NCI-H1436 (cell line): ENCODE measurements at places on chromosomes 5 and 9.
A peak's percentile ranks its signal among the peaks of the same experiment; 100 is the strongest.

DNA sequence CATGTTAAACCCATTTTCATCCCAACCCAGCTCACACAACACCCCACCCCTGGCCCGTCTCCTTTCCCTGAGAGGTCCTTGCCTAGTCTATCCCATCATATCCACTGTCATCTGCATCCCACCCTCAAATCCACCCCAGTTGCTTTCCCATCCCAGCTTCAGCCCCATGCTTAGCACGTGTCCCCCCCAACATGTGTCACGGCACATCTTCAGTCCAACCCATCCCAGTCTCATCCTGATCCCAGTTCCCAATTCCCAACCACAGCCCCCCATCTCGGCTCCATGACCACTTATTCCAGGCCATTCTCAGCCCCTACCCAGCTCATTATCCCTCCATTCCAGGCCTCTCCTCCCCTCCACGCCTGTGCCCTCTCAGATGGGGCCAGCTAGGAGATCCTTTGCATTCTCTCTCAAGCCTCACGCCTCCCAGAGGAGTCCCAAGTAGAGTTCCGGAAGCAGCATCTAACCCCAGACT, 605 bp upstream of the DBN1 start:
- no peak for DNase-seq

DNA sequence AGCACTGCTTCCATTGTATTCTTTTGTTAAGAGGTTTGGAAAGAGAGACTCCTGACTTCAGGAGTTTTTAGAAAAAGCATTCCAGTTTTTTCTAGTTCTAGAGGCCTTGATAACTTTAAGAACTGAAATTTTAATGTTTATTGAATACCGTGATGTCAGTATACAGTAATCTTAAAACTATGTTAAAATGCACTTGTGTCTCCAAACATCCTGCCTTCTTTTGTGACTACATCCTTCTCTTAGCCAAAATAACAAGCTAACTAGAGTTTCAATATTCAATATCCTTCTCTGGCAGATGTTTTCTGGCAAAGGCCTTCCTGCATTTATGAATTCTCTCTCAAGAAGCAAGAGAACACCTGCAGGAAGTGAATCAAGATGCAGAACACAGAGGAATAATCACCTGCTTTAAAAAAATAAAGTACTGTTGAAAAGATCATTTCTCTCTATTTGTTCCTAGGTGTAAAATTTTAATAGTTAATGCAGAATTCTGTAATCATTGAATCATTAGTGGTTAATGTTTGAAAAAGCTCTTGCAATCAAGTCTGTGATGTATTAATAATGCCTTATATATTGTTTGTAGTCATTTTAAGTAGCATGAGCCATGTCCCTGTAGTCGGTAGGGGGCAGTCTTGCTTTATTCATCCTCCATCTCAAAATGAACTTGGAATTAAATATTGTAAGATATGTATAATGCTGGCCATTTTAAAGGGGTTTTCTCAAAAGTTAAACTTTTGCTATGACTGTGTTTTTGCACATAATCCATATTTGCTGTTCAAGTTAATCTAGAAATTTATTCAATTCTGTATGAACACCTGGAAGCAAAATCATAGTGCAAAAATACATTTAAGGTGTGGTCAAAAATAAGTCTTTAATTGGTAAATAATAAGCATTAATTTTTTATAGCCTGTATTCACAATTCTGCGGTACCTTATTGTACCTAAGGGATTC, 43.1 kb downstream of the NDFIP1 start:
- DNase-seq = peak; percentile 46

GRCh38 chr9:110030632-110031031, 177.3 kb downstream of the C9orf152 start:
- no peak for DNase-seq

DNA sequence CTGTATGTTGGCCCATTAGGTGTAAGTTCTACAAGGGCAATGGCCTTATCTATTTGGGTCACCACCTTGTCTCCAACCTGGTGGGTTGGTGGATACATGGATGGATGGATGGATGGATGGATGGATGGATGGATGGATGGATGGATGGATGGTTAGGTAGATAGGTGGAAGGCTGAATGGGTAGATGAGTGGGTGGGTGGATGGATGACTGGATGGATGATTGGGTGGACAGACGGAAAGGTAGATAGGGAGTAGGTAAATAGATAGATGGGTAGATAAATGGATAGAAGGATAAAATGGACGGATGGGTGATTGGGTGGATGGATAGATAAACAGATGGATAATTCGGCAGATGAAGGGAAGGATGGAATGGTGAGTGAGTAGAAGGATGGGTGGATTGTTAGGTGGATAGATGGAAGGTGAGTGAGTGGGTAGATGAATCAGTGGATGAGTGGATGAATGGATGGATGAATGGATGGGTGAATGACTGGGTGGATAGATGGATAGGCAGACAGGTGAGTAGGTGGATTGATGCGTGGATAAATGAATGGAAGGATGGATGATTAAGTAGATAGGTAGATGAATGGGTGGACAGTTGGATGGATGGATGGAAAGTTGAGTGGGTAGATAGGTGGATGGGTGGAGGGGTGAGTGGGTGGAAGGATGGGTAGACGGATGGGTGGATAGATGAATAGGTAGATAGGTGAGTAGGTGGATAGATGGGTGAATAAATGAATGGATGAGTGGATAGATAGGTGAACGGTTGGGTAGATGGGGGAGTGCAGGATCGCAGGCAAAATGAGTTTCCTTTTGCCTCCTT, 83.1 kb upstream of the FBXW11 start:
- no peak for DNase-seq

DNA sequence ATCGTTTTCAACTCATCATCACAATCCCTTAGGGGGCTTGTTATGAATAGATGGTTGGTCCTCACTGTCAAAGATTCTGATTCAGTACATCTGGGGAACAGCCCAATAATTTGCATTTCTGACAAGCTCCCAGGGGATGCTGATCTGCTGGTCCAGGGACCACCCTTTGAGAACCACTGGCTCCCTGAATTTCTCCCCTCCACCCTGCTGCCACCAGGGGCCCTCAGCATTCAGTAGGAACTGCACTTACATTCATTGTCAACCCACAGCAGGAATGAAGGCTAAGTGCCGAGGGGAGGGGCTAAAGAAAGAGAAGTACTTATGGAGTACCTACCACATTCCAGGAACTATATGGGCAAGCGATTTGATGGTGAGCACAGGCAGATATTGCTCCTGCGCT, 85.9 kb downstream of the BOD1 start:
- DNase-seq = no peak

GRCh38 chr9:89274838-89275237, 36.2 kb upstream of the CKS2 start:
- DNase-seq = no peak

DNA sequence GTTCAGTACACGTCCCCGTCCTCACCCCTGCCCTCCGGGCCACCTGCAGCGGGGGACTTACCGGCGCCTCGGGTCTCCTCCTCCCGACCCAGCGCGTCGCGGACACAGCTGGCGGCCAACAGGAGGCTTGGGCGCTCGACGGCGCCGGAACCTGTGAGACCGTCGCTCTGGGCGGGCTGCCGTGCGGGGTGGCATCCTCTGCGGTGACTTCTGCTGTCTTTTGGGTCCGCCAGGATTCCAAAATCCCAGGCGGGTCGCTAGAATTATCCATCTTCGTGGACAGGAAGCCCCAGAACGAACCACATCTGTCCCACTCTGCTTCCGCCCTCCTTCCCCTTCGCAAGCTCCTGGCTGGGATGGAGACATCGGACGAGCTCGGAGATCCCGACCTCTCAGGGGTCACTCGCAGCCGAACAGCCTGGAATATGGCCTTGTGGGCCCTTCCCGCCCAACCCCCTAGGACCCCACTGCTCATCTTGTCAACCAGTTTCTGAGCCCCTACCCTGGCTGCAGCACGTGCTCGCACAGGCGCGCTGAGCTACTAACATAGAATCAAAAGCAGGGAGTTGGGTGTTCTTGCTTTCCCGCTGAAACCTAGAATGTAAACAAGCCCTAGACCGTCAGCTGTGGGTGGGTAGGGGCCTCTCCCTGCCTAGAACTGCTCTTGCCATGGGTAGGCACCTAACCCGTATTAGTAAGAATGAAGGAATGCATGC, 947 bp upstream of the MARCHF3 start:
- DNase-seq = no peak

DNA sequence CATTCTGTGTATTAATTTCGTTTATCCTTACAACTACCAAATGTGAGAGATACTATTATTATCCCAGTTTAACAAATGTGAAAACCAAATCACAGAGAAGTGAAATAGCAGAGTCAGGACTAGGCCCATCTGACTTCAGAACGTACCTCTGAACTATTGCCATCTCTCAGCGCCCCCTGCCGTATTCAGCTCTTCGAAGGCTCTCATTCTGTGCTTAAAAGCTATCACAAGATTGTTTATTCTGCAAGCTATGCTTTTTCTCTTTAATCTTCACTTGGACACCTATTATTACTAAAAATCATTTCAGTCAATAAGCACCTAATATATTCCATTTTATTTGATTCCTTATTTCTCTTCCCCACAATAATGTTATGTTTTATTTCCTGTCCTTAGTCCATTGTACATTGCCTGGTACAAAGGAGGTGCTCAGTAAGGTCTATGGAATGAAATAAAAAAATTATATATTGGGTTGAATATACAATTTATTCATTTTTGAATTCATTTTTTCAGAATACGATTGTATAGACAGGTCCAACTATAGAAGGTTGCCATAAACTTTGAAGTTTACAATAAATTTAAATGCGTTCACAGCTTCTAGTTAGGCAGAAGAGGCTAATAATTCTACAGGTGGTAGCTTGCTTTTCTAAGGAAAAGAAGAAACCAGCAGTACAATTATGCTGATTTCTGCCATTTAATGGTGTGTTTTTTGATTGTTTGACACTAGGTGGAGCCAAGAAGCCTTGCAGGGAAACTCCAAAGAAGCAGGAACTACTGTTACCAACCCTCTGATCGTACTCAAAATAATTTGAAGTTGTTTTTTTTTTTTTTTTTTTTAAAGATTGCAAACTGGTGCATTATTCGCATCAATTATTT, 202.2 kb upstream of the DMRTA1 start:
- peak; percentile 27 for DNase-seq

GRCh38 chr9:27361492-27361891, 64.5 kb upstream of the EQTN start:
- no peak for DNase-seq

GRCh38 chr5:129135633-129136032, 41.1 kb downstream of the ISOC1 start:
- DNase-seq = no peak

GRCh38 chr9:97560154-97560553, 58.7 kb downstream of the TMOD1 start:
- no peak for DNase-seq

DNA sequence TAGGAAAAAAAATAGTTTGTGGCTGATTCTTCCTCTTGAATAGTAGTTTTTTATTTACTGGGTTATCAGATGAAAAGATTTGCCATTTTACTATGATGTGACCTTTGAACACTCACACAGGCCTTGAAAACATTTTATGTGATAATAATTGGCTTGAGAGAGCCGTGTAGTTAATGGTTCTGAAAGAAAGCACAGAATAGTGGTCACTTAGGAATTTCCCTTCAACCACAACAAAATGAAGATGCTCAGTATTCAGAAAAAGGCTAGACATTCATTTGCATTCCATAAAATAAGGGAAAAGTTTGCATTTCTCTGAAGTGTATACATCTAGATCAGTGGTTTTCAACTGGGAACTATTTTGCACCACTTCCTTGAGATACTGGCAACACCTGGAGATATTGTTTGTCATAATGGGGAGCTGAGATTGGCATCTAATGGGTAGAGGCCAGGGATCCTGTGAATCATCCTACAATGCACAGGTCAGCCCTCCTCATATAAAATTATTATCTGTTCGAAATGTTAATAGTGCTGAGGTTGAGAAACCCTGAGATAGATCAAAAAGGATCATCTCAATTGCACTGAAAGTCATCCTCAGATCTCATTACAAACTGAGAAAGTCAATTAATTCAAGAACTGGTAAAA, 446.4 kb upstream of the CCNG1 start:
- no peak for DNase-seq

DNA sequence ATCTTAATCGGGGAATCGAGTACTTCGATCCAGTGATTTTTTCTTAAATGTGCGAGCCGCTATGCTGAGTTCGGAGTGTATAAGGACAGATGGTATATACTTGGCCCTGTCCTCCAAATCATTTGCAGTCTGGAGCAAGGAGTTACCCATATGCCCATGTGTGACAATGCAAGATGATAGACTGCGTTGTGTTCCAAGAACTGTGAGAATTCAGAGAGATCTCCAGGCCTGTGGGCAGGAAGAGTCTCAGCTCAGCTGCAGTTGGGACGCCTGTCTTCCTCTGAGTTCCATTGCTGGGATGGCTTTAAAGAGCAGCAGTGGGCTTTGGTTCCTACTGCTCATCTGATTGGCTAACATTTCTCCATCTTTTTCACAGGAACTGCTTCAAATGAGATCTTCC, 106.6 kb downstream of the ADAMTS16 start:
- DNase-seq = no peak

DNA sequence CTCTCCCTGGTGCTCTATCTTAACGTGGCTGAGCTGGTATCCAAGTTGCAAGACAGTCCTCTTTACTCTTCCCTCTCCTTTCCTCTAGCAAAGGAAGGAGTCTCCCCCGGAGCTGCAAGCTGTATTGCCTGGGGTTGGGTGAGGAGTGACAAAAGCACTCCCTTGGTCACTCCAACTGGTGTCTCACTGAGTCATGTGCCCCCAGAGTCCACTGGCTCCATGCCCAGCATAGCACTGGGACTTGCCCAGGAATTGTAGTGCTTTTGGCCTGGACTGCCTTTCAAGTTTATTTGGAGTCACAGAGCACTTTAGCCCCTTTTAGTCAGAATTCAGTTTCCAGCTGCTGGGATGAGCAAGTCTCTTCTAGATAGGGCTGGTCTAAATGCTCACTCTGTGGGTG, 82.6 kb upstream of the FST start:
- DNase-seq = no peak

DNA sequence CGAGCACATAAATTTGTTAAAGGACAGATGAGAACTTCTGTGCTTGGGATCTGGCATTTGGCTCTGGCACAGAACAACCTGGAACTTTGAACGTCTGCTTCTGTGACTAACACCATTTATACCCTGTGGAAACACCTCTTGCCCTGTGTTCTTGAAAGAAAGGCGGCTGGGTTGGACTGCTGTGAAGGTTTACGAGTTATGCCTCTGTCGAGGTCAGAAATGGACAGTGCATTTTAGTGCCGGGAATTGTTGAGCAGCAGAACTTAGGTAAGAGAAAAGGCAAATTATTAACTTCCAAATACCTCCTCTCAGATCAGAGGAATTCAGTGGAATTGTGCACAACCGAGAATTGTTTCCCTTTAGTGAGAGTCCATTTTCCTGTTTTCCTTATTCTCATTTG, 14.1 kb upstream of the INIP start:
- no peak for DNase-seq

GRCh38 chr5:18772475-18772874, 1138.2 kb downstream of the TAF11L14 start:
- no peak for DNase-seq
